ENCODE measurements at places on chromosomes 2 and 18.

- no peak for DNase-seq
These were observed 265.4 kb upstream of the UBE2E3 start for GRCh38 chr2:180715044-180715443.

DNA sequence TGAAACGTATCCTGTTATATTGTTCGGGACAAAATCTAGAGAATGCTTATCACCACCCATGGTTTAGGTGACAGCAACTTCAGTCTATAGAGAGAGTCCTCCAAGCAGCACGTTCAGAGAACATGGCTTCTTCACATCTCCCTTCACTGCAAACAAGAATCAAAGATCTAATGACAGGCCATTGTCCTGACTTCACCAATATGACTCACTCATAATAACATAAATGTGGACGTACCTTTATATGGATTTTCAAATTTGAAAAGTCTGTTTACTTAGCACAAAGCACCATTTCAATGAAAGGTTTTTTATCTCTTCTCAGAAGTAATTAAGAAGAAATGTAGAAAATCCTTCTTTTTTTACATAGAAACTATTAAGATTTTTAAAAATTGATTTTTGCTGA lies 46.7 kb downstream of the KLF7 start:
- DNase-seq, result no peak

- DNase-seq, result no peak
These were observed 597.5 kb upstream of the NRXN1 start for GRCh38 chr2:51629406-51629805.

GRCh38 chr18:59263661-59264060 lies 9.6 kb downstream of the RAX start:
- no peak for DNase-seq

DNA sequence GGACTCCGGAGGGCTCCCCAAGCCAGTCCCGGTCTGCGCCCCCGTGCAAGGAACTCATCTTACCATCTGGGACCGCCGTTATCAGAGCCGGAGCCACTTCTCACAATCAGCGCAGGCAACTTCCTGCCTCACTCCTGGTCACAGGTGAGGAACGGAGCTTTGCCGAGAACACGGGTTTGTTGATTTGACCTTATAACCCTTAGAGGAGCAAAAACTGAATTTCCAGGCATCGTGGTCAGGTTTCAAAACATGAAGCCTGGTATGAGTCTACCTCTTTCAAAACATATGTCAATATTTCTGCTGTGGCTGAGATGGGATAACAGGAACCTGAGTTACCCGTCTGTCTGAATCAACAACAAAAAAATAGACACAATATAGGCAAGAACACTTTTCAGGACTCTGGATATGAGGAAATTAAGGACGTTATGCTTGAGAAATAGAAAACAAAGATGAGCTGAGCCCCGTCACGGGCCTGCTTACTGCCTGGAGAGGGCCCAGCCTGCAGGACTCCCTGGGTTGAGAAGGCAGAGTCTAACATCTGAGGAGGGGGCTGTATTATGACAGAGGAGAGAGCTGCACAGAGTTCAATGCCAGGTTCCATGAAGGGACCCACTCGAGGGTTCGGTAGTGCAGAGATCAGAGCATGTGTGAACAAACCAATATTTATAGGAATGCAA lies 148.7 kb downstream of the NDUFA10 start:
- DNase-seq, result no peak

DNA sequence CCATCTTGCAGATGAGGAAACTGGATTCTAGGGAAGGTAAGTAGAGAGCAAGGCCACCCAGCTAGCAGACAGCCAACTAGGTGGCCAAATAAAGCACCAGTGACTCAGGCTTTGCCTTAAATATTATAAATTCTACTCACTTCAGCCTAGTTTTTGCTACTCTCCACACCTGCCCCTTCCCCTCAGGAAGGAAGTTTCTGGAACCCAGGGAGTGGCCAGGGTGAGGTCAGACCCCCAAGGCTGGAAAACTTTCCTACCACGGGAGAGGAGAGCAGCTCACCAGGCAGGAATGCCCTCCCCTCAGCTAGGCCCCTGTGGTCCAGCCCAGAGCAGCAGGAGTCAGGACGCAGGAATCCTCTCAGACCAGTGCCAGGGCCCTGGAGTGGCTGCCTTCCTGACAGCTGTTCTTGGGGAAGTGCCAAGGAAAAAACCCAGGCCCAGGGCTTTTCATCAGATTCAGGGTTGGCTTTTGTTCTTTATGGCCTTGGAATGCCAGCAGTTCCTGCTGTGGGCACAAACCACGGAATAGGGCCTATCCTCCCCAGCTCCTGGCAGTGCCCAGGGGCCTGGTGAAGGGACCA lies 5.1 kb upstream of the PAX8 start:
- no peak for DNase-seq

DNA sequence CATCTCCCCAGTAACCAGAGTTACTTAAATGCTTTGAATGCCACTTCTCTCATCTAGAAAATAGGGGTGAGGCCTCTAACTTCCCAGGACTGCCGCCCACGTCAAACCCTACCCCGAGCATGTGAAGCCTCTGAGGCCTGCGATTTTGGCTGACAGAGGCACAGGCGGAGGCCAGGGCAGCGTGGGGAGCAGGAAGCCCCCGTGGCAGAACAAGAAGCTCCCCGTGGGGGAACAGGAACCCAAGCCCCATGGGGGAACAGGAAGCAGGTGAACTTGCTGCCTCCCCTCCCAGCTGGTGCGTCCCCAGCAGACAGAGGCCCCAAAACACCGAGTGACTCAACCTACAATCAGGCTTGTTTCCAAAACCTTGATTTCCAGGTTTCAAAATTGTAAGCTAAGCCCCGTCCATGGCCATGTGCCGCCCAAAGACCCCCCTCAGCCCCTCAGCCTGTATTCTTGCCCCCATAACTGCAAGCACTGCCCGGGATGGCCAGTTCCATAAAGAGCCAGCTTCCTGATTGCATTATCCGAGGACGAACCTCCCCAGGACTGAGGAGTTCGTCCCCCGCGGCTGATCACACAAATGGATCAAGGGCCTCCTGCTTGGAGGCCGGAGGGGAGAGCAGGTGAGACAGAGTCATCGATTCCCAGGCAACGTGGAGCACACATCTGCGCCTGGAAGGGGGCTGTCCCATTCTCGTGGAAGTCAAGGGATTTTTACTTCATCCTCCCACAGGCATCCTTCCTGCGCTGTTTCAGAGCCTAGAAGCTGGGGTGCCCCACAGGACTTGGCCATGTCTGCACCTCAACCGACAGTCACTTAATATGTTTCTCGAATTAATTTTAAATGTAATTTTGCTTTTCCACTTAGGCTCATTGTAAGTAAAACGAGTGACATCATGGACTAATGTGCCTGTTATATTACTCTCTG lies 36.3 kb upstream of the CTDP1 start:
- DNase-seq, result no peak

DNA sequence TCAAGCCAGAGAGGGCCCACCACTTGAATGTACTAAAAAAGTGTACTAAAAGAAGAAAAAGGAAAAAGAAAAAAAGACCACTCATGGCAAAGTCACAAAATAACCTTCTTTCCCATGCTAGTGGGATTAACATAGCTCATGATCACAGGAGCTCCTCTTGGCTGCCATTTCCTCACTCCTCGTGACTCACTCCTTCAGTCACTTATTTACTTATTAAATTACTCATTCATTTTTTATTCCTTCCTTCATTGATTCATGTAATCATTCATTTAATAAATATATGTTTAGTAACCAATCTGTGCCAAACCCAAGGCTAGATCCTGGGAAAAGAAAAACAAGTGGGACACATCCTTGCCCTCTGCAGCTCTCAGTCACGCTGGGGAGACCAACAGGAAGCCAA lies 300.5 kb downstream of the INSIG2 start:
- no peak for DNase-seq

DNA sequence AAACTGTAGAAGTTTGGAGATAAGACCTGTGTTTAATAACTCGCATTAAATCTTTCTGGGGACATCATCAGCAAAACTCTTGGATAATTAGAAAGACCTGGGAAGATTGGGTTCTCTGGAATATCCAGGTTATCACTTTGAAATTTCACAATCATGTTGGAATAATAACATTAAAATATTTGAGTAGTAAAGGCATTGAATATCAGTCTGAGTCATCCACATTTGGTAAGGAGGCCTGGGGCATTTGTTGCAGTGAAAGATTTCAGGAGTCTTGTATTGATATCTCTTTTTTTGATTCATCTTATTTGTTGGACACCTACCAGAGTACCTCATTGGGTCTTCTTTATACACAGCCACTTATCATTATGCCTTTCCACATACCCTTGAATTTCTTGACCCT lies 95.9 kb downstream of the EPB41L5 start:
- no peak for DNase-seq
